ENCODE measurements at places on chromosomes 6 and 20. TPM values are rescaled to one million over a fixed set of nuclear protein-coding genes. Genes with fewer than 3 reads are reported as not detected.

- no peak for DNase-seq
These were observed 52.0 kb downstream of the ZBTB2 start for GRCh38 chr6:151339369-151339768.

GRCh38 chr6:128784266-128784665 lies 98.7 kb upstream of the LAMA2 start:
- DNase-seq = no peak

GRCh38 chr6:81894306-81894705 lies 141.8 kb upstream of the TENT5A start:
- DNase-seq = no peak

DNA sequence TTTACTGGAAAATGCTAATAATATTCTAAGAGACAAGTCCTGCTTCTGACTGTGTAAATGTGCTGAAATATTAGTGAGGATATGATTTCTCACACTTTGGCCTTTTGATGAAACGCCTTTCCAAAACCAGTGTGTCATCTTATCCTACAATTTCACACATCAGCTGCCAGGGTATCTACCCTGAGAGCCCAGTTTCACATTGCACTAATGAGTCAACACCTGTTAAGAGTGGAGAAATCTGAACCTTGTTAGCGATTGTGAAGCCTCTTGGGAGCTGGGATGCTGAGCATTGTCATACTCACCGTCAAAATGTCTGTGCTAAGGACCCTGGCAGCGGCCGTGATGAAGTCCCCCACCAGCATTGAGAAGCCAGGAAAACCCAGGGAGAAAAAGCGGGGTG lies 166.0 kb downstream of the RALGAPA2 start:
- no peak for DNase-seq

GRCh38 chr6:56032715-56033260 lies 157.4 kb upstream of the BMP5 start:
- DNase-seq = no peak

GRCh38 chr20:9322661-9323060 lies 191.7 kb upstream of the LAMP5 start:
- no peak for DNase-seq

GRCh38 chr6:494394-494793 lies 102.8 kb downstream of the IRF4 start:
- DNase-seq = no peak

GRCh38 chr20:137668-138490 lies 4.5 kb upstream of the DEFB126 start:
- no peak for DNase-seq

The ERVFRD-1 gene
- 0.24 TPM for polyA plus RNA-seq

The LAMA4 gene
- 5.6 TPM for polyA plus RNA-seq

The CDSN gene
- not detected for polyA plus RNA-seq

The TNFRSF21 gene
- polyA plus RNA-seq = 40.3 TPM

The BNIP5 gene
- not detected for polyA plus RNA-seq

The SEL1L2 gene
- polyA plus RNA-seq = not detected
